ENCODE measurements at places on chromosomes 11 and 22.

DNA sequence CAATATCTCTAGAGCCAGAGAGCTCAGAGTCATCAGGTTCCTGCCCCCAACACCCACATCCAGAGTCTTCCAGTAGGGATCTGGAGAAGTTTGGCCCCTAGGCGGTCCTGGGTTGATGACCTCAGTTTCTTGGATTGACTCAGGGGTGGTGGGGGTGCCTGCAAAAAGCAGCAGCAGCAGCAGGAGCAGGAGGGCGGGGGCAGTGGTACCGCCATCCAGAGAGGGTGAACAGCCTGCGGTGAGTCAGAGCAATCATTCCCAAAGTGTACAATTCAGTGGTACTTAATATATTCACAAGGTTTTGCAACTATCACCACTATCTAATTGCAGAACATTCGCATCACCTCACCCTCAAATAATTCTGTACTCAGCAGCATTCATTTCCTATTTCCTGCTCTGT, 9.9 kb upstream of the SEC14L3 start:
- no peak for DNase-seq

GRCh38 chr11:14642873-14643696, 519 bp upstream of the PDE3B start:
- DNase-seq: peak; percentile 11

GRCh38 chr11:118076754-118077281, at the start of gene TMPRSS4:
Gene TMPRSS4, plus strand, starts transcription at chr11:118077078. Its CDS starts 225 bp downstream, at chr11:118077303.
- no peak for DNase-seq

- DNase-seq: no peak
These were observed 951 bp upstream of the EHD1 start for GRCh38 chr11:64879244-64879900.

GRCh38 chr11:11866203-11866602, 24.4 kb downstream of the USP47 start:
- no peak for DNase-seq

- no peak for DNase-seq
These were observed 13.9 kb upstream of the MYO18B start for GRCh38 chr22:25728071-25728470.

DNA sequence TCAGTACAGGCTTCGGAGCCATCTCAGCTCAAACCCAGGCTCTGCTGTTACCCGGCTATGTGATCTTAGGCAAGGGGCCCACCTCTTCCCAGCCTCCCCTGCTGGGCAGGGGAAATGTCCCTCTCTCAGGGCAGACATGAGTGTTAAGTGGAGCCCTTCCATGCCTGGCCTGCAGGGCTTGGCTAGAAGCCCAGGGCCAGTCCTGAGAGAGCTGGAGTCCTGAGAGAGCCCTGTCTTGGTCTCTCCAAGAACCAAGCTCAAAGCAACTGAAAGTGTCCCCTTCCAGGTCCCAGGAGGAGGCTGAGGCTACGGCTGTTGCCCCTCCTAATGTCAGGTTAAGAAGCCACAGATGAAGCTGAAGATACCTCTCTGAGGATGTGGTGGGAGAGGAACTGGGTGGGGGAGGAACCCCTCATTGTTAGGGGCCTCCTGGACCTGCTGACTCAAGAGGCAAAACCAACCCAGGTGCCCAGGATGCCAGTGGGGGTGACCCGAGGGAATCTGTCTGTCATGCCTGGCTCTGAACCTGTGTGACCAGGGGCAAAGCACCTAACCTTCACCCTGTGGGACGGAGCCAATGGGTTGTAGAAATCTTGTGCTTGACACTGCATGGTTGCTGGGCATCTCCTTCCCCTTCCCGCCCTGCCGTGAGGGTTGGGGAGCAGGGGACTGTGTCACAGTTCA, 4.2 kb downstream of the ZP1 start:
- DNase-seq: no peak

GRCh38 chr11:65576867-65577755, 1.3 kb downstream of the EHBP1L1 start:
- no peak for DNase-seq

GRCh38 chr11:126756421-126756820, 244.1 kb downstream of the KIRREL3 start:
- DNase-seq: no peak

GRCh38 chr11:115499241-115499799, 4.9 kb downstream of the CADM1 start:
- no peak for DNase-seq

GRCh38 chr22:29732883-29733282, 13.1 kb downstream of the CABP7 start:
- DNase-seq: peak; percentile 72

DNA sequence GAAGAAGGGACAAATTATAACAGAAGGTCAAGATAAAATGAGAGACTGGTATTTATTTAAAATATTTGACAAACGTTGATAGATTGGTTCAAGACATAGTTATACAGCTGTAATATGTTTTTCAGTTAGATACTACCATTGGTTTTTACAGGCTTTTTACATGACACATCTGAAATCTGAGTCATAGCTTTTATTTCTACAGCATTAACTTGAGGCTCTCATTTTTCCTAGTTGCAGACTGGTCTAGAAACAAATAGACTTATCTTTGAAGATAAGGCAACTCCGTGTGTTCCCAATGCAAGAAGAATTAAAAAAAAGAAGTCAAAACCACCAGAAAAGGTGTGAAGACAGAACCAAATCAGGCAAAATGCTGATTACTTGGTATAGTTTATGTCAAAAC, 31.3 kb downstream of the CEP57 start:
- DNase-seq: no peak

DNA sequence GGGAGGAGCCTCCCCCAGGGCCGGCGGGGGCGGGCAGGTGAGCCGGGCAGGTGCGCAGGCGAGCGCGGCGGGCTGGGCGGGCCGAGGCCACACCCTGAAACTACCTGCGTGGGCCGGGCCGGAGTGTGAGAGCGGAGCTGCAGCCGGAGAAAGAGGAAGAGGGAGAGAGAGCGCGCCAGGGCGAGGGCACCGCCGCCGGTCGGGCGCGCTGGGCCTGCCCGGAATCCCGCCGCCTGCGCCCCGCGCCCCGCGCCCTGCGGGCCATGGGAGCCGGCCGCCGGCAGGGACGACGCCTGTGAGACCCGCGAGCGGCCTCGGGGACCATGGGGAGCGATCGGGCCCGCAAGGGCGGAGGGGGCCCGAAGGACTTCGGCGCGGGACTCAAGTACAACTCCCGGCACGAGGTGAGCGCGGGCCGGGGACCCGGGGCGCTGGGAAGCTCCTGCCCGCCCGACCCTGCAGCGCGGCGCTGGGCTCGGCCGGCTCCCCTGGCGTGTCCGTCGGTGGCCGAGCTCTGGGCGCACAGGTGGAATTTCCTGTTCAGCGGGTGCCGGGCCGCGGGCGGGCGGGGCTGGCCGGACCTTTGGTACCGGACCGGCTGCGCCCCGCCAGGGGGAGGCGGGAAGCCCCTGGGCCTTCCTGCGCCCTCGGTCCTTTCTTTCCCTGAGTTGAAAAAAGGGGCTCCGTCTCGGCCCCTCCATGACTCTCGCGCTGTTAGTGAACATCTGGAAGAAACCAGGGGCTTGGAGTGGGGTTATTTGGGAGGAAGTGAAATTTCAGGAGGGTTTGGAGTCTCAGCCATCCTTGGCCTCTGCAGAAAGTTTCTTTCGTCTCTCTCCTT, at the start of gene ST14:
Gene ST14 (plus strand): TSS at position 126 of the 841 bp plus-strand sequence. CDS start 198 bp downstream, at position 324.
- no peak for DNase-seq

DNA sequence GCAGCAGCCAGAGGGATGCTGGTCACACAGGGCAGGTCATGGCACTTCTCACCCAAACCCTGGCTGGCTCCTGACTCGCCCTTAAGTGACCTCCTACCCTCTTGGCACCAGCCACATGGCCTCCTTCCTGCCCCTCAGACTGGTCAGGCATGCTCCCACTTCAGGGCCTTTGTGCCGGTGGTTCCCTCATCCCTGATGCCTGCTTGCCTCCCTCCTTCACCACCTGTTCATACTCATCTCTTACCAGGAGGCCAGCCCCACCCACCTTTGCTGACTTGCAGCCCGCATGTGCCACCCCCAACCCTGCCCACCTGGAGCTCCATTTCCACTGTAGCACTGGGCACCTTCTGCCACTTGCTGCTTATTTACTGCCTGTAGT, 20.1 kb downstream of the GNAZ start:
- DNase-seq: peak; percentile 53

- DNase-seq: peak; percentile 31
These were observed 1.2 kb downstream of the PDGFB start for GRCh38 chr22:39243439-39244135.

- DNase-seq: no peak
These were observed 161.0 kb upstream of the C11orf58 start for GRCh38 chr11:16577490-16577889.

DNA sequence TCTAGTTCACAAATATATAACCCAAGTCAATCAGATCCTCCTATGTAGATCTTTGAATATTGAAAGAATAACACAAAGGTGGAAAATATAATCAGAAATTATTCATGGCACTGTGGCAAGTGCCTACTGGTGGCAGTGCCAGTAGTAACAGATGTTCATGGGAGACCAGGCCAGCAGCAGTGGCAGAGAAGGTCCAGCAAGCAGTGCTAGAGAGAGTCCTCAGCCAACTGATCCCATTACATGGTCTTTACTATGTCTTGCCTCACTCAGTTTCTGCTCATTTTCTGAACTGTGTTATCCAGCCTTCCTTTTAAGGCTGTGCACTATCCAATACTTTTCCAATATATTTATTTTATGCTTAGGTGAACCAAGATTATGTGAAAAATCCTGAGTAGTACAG, 124.9 kb downstream of the MRTFA start:
- peak; percentile 17 for DNase-seq

DNA sequence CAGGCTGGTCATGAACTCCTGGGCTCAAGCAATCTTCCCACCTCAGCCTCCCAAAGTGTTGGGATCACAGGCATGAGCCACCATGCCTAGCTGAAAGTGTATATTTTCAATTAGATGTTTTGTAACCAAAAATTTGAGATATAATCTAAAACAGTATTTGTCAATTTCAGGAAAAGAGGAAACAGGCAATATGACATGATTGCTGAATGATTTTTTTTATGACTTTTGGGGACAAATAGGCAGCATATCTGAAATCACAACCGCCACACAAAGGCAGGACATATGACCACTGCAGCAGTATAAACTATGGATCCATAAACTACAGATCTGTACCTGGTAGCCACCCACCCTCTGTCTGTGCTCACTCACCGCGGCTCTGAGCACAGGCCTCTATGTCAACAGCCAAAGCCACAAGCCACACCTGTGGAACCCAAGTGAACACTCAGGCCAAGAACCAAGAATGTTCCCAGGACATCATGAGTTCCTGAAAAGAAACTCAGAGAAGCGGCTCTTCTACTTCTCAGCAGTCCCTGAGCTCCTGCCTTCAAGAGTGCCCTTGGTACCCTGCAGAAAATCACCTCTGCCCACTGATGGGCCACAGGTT, 22.5 kb downstream of the PISD start:
- no peak for DNase-seq

DNA sequence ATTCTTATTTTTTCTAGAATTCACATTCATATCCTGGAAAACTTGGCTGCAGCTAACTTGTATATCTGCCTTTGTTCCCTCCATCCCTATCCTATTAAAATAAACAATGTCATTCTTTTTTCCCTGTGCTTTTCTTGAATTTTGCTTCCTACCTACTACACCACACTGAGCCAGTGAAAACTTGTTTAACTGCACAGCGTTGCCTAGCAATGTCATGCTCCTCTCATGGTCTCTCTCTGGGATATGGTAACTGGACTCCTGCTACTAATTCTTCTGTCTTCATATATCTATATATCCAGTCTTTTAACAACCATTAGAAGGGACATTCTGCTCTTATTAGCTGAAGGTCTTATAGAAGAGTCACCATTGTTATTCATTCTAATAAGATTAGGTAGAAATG, 434.4 kb downstream of the METTL15 start:
- DNase-seq: no peak

- DNase-seq: no peak
These were observed 17.2 kb downstream of the FRMD8 start for GRCh38 chr11:65403607-65404121.

DNA sequence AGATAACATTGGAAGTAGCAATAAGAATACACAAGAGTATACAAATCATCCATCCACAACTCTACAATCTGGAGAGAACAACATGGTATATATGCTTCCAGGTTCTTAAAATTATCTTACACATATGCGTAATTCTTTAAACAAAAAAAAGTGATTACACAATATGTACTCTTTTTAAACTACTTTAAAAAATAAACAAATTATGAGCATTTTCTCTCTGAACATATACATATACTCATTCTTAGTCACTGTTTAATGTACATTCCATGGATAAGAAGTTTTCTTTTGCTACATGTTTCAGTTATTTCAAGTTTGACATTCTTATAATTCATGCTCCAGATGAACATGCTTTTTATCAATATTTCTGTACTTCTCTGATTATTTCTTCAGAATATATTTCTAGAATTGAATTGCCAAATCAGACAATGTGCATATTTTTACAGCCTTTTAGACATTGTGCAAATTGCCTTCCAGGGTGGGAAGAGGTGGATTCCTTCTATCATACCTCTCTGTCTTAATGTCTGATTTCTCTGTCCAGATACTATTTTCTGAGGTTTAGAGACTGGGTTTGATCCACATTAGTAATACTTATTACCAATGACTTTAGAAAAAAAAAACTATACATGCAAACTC, 551.6 kb downstream of the METTL15 start:
- no peak for DNase-seq

GRCh38 chr11:87120937-87121336, 83.2 kb downstream of the TMEM135 start:
- no peak for DNase-seq

GRCh38 chr22:38238519-38239071, 34.2 kb downstream of the TMEM184B start:
- DNase-seq: no peak

GRCh38 chr11:65493367-65494176, 5.3 kb upstream of the MALAT1 start:
- no peak for DNase-seq

DNA sequence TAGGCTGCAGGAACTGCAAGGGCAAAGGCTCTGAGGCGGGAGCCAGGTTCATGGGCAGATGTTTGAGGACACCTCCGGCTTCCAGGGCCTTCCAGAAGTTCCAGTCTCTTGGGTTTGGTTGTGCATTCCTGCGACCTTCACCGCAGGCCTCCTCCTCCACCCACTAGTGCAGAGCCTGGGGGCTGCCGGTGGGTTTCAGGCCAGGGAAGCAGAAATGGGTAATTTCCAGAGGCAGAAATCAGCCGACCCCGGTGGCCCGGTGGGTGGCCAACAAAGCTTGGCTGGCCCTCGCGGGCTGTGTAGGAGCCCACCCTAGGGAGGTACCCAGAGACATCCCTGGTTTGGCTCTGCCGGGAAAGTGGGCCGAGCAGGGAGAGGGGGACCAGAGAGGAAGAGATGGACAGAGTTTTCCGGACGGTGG, 417 bp upstream of the PHETA2 start:
- no peak for DNase-seq

DNA sequence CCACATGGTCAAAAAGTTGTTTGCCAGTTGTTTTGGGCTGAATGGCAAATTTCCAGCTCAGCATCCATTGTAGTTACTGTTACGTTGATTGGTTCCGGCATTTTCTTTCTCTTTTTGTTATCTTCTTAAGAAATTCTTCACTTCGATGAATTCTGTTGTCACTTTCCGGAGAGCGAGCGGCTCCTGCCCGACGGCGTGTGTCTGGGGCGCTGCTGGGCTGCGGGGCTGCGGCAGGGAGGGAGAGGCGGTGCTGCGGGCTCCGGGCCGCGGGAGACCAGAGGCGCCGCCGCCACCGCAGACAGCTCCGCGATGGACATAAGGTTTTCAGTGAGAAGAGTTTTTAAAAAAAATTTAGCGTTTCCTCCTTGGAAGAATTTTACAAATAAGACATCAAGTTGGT, 117.4 kb downstream of the RRM1 start:
- DNase-seq: no peak

GRCh38 chr11:37459456-37459855, 861.4 kb upstream of the RAG2 start:
- no peak for DNase-seq

- DNase-seq: peak; percentile 13
These were observed 217.1 kb upstream of the PLET1 start for GRCh38 chr11:112477581-112478317.

- no peak for DNase-seq
These were observed 24.5 kb downstream of the PISD start for GRCh38 chr22:31637447-31637890.
